ENCODE measurements at places on chromosomes 1 and 21.

GRCh38 chr1:95197616-95198252 is 36.3 kb upstream of the RWDD3 start:
- H3K36me3 ChIP-seq, result no peaks in the 10 kb centered on the region
- no peak overlapping the region for H3K4me3 ChIP-seq
- no peak overlapping the region for H3K27ac ChIP-seq
- DNase-seq, result no peak

- H3K27me3 ChIP-seq, result no peaks in the 10 kb centered on the region
- DNase-seq, result no peak
Measured at GRCh38 chr1:218851586-218851985, 322.1 kb upstream of the LYPLAL1 start.

DNA sequence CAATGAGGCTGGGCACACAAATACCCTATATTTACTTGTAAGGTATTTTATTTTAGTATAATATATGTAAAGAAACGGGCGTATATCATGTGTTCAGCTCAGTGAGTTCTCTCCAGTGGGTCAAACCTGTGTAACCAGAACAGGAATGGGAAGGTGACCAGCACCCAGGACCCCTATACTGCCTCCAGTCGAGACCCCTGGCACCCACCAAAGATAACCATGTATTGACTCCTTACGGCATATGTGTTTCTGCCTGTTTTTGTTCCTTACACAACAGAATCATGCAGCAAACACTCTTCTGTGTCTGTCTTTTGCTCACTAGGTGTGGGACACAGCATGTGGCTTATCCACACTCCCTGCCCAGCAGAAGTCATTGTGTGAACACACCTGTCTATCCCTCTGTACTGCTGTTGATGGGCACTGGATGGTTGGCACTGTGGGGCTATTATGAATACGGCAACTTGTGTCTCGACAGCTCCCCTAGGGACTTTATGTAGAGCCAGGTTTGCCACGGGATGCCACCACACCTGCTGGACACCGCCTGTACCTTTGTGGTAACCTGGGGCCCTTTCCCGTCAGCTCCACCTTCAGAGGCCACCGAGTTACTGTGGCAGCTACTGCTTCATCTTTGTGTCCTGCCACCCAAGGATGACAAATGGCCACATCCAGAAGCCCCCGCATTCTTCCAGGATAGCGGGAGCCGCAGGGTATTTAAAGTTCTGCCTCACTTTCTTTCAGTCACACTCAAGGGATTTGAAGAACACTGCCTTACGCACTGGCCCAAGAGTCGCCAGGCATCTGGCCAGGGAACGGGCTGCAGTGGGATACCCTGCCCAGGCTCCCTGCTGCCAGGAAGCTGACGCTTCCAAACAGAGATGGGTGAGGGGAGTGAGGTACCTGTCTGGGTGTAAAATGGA is 23.5 kb upstream of the C2CD2 start:
- no peak for DNase-seq
- no peak overlapping the region for H3K27ac ChIP-seq
- peaks cover 7% of the 10 kb centered on the region for H3K36me3 ChIP-seq
- peaks cover 12% of the 10 kb centered on the region for H3K27me3 ChIP-seq
- no peak overlapping the region for H3K4me3 ChIP-seq

GRCh38 chr1:221594576-221594975 is 147.3 kb downstream of the DUSP10 start:
- DNase-seq, result no peak
- H3K4me1 ChIP-seq, result no peaks in the 10 kb centered on the region
- no peak overlapping the region for H3K27ac ChIP-seq
- no peak overlapping the region for H3K4me3 ChIP-seq
- no peaks in the 10 kb centered on the region for H3K27me3 ChIP-seq

DNA sequence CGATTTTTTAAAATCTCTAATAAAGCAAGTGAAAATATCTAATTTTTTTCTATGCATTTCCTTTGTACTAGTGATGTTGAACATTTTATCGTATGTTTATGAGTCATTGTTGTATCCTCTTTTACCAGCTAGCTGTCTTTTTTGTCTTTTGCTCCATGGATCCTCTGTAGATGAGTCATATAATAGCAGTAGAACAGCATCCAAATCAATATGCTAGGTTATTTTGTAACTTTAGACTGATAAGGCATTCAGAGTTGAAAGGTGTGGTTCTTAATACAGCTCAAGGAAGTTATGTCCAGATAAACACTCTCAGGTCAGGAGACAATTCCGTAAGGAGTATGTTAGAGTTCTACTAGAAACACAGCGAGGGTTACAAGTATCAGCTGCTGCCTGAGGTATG is 31.9 kb downstream of the MAP10 start:
- no peak overlapping the region for H3K27ac ChIP-seq
- H3K4me3 ChIP-seq, result no peak overlapping the region
- peaks cover 6% of the 10 kb centered on the region for H3K4me1 ChIP-seq
- H3K27me3 ChIP-seq, result peaks cover 24% of the 10 kb centered on the region

GRCh38 chr1:182107209-182107608 is 45.7 kb upstream of the ZNF648 start:
- peak; percentile 1 for DNase-seq
- no peaks in the 10 kb centered on the region for H3K4me1 ChIP-seq

- H3K27ac ChIP-seq, result no peak overlapping the region
- H3K27me3 ChIP-seq, result no peaks in the 10 kb centered on the region
- DNase-seq, result no peak
- no peak overlapping the region for H3K4me3 ChIP-seq
- H3K4me1 ChIP-seq, result peaks cover 21% of the 10 kb centered on the region
Measured at GRCh38 chr1:230243146-230243545, 176.1 kb downstream of the GALNT2 start.

DNA sequence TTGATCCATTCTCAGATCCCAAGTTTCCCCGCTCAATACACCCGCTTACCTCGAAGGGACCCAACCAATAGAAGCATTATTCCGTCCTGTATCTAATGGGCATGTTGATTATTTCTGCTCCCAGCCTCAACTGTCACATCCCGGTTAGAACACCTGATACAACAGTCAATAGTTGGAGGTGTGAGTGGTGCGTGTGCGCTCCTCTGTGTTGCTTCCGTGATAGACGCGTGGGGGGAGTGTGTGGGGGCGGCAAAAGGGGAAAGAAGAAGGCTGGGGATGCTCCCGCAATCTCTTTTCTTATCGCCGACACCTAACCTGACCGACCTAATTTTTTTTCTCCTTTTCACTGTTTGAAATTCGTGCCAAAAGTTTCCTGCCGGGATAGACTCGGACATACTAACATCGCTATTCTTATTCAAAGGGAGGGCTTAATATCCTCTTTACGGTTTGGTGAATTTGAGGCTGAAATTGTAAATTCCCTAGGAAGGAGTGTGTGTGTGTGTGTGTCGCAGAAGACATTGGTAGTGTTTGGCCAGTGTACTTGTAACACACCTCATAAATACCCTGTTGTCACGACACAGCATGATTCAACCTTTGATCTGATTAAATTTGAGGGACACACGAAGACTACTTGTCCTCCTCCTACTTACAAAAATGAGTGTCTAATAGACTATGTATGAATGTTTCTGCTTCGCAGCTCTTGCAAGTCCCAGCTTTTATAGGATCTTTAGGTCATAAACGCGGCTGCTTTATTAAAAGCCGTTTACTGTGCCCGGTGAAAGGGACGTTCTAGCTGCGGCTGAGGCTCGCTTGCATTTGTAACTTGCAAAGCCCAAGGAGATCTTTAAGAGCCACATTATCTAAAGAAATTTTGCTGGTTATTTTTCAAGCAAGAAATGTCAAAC is 1.5 kb upstream of the PROX1 start:
- H3K27me3 ChIP-seq, result peaks cover 94% of the 10 kb centered on the region
- H3K27ac ChIP-seq, result peak overlapping the region; percentile 21
- DNase-seq, result no peak
- no peak overlapping the region for H3K4me3 ChIP-seq

- no peak overlapping the region for H3K4me3 ChIP-seq
- H3K4me1 ChIP-seq, result no peaks in the 10 kb centered on the region
- H3K27ac ChIP-seq, result no peak overlapping the region
- peaks cover 3% of the 10 kb centered on the region for H3K27me3 ChIP-seq
- no peak for DNase-seq
Measured at GRCh38 chr1:204251926-204252689, 38.3 kb upstream of the GOLT1A start.

DNA sequence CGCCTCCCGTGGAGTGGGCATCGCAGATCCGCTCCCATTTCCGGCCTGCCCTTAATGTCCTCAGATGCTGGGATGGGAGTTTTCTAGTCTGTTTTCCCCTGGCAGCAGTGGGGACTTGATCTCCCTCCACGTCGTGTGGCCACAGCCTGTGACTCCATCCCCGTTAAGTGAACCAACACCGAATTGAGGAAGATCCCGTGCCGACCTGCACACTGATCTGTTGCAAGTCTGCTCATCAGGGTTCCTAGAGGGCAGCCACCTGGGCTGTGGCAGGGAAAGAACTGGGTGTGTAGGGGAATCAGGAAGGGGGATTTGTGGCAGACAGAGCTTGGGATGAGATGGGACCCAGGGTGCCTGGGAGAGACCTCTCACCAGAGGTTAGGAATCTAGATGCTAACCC is 23.3 kb upstream of the CDK18 start:
- DNase-seq, result peak; percentile 47
- no peaks in the 10 kb centered on the region for H3K36me3 ChIP-seq
- H3K27ac ChIP-seq, result peak overlapping the region; percentile 68
- H3K4me1 ChIP-seq, result peaks cover 30% of the 10 kb centered on the region

GRCh38 chr21:45327441-45328197 is 39.9 kb upstream of the POFUT2 start:
- no peaks in the 10 kb centered on the region for H3K27me3 ChIP-seq
- H3K4me3 ChIP-seq, result no peak overlapping the region
- no peaks in the 10 kb centered on the region for H3K4me1 ChIP-seq
- no peak for DNase-seq
- no peak overlapping the region for H3K27ac ChIP-seq

DNA sequence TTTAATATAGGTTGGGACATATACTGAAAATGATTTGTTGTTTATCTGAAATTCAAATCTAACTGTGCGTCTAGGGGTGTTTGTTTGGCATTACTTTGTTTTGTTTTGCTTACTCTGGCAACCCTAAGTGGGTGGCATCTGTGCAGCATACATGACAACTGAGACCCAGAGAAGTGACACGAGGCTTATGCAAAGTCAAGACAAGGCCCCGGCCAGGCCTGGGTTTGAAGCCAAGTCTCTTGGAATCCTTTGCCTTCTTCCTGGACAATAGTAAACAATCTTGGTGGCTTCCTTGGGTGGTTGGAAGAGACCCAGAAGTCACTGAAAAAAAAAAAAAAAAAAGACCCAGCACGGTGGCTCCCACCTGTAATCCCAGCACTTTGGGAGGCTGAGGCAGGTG is 197.6 kb upstream of the TMEM51 start:
- no peak overlapping the region for H3K4me3 ChIP-seq
- H3K4me1 ChIP-seq, result no peaks in the 10 kb centered on the region
- H3K27me3 ChIP-seq, result no peaks in the 10 kb centered on the region
- no peaks in the 10 kb centered on the region for H3K36me3 ChIP-seq
- no peak for DNase-seq

DNA sequence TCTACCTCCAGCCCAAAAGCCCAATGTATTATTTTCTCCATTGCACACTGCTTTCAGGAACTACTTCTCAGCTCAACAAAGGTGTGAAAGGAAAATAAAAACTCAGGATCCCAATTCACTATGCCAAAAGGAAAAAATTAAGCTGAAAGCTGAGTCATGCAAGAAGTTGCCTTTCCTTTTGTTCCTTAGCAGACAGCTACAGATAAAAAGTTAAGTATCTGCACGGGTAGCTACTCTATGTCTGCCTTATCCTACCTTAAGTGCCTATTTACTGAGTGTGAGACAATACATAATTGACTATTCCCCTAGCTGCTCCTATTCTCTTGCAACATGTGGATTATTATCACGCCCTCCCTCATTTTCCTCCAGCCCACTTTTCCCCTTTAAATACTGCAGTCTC is 84.1 kb downstream of the ADCY10 start:
- no peak overlapping the region for H3K4me3 ChIP-seq
- H3K36me3 ChIP-seq, result no peaks in the 10 kb centered on the region
- no peaks in the 10 kb centered on the region for H3K4me1 ChIP-seq
- peaks cover 3% of the 10 kb centered on the region for H3K27me3 ChIP-seq

DNA sequence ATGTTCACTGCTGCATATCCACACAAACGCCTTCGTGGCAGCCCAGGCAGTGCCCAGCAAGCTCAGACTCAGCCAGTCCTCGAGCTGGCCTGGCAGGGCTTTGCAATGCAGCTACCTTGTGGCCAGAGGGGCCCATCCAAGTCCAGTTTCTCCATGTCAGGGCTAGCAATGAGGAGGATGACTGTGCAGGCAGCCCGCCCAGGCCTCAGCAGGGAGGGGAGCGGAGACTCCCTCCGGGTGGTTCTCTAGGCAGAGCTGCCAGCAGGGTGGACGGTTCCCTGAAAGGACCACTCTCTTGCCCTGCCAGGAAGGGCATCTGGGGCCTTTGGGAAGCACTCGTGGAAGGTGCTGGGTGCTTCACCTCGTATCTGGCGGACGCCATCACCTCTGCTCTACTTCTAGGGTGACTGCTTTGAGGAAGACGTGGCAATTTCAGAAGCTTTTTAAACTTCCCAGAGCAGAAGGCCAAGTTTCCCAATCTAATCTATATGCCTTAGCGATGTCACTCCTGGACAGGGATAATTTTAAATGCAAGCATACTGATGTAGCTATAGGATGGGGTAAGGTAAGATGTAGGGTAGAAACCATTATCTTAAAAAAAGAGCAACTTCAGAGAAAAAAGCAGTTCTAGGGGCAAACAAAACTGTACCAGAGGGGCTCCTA is 56.2 kb downstream of the RUNX1 start:
- no peak overlapping the region for H3K27ac ChIP-seq
- H3K4me1 ChIP-seq, result peaks cover 57% of the 10 kb centered on the region
- no peaks in the 10 kb centered on the region for H3K36me3 ChIP-seq
- H3K27me3 ChIP-seq, result no peaks in the 10 kb centered on the region

DNA sequence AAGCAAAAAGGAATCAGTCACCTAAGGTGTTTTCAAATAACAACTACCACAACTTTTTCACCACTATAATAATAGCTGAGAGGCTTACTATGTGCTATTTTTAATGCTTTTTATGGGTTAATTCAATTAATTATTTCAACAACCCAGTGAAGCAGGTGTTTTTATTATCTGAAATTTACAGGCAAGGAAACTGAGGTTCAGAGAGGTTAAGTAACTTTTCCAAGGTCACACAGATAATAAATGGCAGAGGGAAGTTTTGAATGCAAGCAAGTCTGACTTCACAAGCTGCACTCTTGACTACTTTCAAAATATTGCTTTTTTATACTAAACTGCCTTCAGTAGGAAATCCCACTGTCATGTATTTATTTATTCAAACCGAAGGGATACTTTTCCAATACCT is 4.2 kb upstream of the TMEM183A start:
- no peak for DNase-seq
- no peak overlapping the region for H3K27ac ChIP-seq
- H3K4me1 ChIP-seq, result peaks cover 30% of the 10 kb centered on the region
- H3K4me3 ChIP-seq, result no peak overlapping the region

All from activated CD8-positive, alpha-beta memory T cell treated with anti-CD3 and anti-CD28 coated beads, Interleukin-2, amount 10 ng/mL, durations not matched to agents 7 days and 5 days (primary cell).